ENCODE measurements at places on chromosomes 4 and X. TPM values are rescaled to one million over a fixed set of nuclear protein-coding genes. Genes with fewer than 3 reads are reported as not detected.

MORF4L2 gene
- 190 TPM for total RNA-seq

CLDN34 gene
- not detected for total RNA-seq

SLC4A4 gene
- total RNA-seq, result 0.83 TPM

PPP4R3C gene
- total RNA-seq, result not detected
